Transverse colon (tissue), 4 donors: ENCODE measurements at places on chromosomes 6 and 20.

DNA sequence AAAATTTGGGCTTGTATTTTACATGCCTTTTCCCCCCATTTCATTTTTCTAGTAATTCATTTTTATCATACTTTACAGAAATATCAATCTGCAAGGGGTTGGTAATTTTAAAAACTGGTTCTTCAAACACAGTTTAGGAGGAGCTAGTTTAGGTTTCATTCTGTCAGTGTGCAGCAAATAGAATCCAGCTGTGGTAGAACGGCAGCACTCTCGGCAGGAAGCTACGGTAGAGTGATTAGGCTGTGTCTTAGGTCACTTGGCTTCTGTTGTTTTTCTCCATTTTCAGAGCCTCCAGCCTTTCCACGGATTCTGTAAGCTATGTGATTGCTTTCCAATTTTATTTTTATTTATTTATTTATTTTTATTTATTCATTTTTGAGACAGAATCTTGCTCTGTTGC, 32.7 kb downstream of the TLDC2 start:
- DNase-seq, result no peak

DNA sequence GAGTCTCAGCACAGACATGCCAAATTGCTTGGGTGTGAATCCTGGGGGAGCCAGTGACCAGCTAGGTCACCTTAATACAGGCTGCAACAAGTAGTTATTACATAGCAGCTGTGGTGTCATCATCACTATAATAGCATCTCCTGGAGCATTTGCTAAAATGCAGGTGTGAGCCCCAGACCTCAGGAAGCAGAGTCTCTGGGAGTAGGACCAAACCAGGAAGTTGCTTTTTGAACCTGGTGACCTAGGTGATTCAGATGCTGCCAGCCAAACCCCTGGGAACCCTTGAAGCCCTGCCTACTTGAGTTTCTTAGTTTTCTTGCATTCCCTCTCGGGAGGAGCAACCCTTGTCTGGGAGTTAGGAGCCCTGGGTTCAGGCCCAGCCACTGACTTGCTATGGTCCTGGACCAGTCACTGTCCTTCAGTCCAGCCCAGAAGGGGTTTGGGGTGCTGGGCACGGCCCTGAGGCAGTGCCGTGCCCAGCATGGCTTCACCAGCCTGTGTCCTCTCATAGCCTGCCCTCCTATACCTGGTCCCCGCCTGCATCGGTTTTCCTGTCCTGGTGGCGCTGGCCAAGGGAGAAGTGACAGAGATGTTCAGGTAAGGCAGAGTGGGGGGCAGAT, 39.3 kb upstream of the ID1 start:
- peak; percentile 27 for DNase-seq

DNA sequence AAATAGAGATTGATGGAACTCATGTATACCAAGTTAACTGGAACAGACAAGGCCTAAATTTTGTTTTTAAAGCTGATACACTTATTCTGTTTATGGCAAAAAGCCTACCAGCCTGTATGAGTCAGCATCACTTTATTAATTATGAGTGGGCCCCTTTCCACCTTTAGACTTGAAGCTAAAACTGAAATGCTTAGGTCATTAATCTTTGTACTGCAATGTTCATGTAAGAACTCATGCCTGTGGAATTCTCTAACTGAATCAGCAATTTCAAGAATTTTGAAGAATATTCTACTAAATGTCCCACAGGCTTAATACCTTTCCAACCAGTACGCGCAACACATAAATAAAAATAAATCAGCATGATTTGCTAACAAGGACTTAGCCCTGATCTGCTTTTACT, 140.2 kb upstream of the PHACTR1 start:
- DNase-seq, result no peak

DNA sequence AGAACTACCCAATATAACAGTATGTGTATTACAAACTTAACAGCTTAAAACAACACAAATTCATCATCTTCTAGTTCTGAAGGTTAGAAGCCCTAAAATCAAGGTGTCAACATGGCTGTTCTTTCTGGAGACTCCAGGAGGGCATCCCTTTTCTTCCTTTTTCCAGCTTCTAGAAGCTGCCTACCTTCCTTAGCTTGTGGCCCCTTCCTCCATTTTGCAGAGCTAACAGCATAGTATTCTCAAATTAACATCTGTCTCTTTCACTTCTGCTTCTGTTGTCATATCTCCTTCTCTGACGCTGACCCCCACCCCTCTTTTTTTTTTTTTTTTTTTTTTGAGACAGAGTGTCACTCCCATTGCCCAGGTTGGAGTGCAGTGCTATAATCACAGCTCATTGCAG, 52.8 kb upstream of the AKIRIN2 start:
- DNase-seq, result no peak

- no peak for DNase-seq
Observed at GRCh38 chr6:45657226-45657625, 279.5 kb upstream of the SUPT3H start.
